ENCODE measurements at places on chromosomes 12 and 14.
A peak's percentile ranks its signal among the peaks of the same experiment; 100 is the strongest.

- DNase-seq = no peak
These were observed 306.3 kb upstream of the FLRT2 start for GRCh38 chr14:85223667-85224066.

DNA sequence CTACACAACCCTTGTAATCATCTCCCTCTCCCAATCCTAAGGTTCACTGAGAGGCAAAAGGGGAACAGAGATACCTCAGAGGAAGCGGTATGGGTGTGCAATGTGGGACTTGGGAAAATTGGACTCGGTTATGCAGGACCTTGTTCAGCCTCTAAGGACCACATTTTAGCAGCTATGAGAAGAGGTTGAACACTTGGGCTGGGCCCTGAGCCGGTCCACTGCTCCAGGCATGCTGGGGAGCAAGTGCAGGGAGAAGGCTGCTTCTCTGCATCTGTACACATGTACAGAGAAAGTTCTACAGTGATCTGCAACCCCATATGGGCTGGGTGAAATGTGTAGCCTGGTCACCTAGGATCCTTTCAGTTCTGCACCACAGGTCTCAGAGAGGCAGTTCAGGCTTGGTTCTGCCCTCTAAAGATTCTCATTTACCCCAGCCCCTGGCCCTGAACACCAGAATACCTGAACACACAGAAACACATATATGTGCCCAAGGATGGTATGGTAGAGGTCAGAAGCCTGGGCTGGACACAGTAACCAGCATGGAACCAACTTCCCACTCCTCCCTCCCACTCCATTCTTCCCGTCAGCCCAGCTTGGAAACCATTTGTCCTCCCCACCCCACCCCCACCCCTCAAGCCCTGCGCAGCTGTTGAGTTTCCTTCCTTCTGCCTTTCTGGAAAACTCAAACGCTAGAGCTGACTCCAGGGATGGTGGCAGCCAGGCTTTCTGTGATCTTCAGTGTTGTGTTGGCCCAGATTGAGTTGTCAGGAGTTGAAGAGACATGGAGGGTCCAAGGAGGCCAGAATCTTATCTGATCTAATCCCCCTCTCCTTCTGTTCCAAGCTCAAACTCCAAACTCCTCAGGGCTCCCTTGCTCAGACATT, 10.4 kb downstream of the HOXC5 start:
- peak; percentile 92 for DNase-seq

- peak; percentile 64 for DNase-seq
These were observed 67.5 kb downstream of the RTN1 start for GRCh38 chr14:59803052-59803540.

GRCh38 chr14:38544776-38545175, 288.9 kb upstream of the CLEC14A start:
- DNase-seq = no peak

- peak; percentile 86 for DNase-seq
These were observed 107.0 kb upstream of the PRICKLE1 start for GRCh38 chr12:42696406-42697149.

GRCh38 chr12:50749459-50749882, 14.4 kb upstream of the ATF1 start:
- DNase-seq = no peak

GRCh38 chr12:118625050-118625675, 248.8 kb downstream of the SUDS3 start:
- no peak for DNase-seq

DNA sequence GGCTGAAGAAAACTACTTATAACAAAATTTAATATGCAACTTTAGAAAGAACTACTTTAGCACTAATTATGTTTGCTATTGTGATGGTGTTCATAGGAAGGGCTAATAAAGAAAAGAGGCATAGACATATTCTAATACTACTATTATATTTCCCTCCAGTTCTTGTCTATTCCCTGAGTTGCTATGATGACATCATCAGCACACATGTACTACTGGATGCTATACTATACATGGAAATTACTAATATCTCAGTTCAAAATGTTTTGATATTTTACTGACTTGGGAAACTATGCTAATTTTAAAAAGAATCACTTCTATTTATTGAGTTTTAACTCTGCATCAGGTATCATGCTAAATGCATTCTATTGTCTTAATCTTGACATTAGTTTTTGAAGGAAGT, 101.6 kb downstream of the EPS8 start:
- no peak for DNase-seq

DNA sequence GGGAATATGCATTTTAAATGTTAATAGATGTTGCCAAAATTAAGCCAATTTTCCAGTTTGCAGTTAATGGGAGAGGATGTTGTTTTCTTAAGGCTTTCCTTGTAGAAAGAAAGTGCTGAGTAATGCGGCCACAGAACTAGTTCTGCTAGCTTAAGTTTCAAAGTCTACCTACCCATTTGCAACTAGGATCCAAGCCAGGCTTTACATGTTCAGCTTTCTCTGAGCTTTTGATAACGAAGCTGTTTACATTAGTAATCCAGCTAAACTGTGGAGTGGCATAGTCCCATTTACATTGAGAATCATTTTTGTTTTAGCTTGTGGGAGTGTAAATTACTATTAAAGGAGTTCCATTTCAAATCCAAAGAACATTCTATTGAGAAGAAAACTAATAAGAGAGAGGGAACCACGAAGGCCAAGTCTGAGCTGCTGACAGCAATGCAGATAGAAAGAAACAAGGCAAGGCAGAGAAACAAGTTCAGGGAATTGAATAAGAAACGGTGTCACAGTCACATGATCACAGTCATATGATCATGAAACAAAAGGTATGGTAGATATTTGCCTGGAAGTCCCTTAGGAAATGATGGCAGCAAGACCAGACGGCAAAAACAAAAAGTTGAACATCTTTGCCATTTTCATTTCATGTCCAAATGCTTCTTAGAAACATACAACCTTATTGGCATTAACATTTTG, 274.9 kb downstream of the PAWR start:
- DNase-seq = no peak

- no peak for DNase-seq
These were observed 98.2 kb downstream of the BTG1 start for GRCh38 chr12:92047393-92047826.

DNA sequence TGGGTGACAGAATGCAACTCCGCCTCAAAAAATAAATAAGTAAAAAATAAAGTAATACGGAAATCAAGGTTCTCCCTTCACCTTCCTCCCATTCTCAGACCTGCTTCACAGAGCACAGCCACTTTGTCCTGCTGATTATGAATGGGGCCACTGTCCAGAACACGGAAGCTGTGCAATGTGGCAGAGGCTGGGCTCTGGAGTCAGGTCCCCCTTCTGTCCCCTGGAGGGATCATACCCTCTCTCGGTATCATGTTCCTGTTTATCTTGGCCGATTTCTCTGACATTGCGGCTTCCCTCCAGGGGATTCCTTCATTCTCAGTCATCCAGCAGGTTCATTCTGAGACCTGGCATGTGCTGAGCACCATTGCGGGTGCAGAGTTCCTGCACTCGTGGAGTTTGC, 11.3 kb downstream of the PPP2R5C start:
- DNase-seq = no peak

DNA sequence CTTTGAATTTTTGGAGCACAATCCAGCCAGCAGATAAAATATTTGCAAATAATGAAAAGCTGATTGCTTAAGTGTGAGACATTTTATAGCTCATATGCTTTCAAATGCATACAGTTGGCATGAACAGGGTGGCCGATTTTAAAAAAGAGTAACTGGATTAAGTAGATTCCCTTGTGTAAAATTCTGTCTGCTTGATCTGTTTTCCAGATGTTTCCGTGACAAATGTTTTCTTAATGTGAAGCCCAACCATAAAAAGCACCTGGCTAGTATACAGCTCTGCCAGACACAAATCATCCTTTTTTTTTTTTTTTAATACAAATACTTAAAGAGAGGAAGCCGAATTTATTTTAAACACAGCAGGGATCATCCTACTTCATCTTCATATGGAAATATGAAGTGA, 440.7 kb downstream of the CCER1 start:
- peak; percentile 96 for DNase-seq

DNA sequence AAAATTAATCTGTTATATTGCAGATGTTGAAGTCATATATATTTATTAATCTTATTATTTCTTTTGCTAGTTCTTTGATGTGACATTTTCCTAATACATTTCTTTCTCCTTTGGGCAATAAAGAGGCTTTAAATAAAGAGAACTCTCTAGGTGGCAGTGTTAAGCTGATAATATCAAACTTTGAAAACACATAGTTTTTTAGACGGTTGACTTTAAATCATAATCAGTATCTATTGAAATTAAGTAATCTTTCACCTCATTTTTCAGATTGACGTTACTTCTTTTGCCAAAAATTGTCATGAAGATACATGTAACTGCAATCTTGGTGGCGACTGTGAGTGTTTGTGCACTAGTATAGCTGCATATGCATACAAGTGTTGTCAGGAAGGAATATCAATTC, 130.8 kb upstream of the PTPRQ start:
- DNase-seq = peak; percentile 4

GRCh38 chr12:93813972-93814821, 137.0 kb downstream of the CRADD start:
- peak; percentile 86 for DNase-seq

DNA sequence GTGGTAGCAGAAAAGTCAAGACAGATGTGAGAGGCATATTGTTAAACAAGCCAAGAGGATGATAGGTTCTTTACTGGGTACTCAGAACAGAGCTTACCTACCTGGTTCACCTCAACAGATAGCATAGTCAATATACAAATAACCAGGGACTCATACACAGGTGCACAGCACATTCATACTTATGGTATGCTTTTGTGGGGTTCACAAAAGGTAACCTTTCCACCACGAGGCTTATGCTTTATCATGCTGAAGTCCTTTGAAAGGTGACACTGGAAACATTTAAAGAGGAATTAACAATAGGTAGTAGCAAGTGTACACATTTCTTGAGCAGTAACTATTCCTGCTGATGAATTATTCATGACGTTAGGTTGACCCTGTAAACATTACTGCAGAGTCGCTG, 42.2 kb upstream of the MBIP start:
- DNase-seq = no peak

GRCh38 chr14:72754949-72755348, 139.0 kb downstream of the DPF3 start:
- no peak for DNase-seq

DNA sequence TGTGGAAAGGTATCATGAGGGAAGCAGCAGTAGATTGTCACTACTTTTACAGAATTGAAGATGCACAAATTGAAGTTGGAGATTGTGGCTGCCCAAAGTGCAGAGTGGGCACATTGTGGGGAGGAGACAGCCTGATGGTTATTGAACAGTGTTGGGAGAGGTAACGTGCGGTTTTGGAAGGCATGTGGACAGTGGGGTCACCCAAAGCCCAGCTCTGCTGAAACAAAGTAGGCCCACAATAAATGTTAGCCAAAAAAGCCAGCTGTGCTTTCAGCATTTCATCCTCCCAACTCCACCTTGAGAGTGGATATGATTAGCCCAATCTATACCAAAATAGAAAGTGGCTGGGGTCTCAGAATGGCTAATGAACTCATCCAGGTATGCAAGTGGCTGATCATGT, 96.7 kb downstream of the TMX1 start:
- peak; percentile 35 for DNase-seq

All from muscle of leg (tissue), 16 donors.